Pons (tissue), 1 donor: ENCODE measurements at places on chromosomes 4 and X.

DNA sequence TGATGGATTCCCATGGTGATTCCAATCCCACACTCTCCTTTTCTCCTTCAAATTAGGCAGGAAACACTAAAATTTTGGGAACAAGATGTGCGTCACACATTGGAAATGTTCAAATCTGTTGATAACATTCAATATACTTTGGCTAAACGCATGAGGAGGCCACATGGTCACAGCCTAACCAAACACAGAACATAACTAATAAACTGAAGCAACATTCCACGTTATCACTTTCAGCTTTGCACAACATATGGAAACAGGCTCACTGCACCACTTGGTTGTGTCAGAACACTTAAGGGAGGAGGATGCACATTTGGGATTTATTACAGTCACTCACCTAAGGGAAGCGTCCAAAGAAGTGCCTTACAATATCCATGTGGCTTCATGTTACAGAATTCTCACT lies 4.7 kb downstream of the SH3RF1 start:
- no peak for DNase-seq

DNA sequence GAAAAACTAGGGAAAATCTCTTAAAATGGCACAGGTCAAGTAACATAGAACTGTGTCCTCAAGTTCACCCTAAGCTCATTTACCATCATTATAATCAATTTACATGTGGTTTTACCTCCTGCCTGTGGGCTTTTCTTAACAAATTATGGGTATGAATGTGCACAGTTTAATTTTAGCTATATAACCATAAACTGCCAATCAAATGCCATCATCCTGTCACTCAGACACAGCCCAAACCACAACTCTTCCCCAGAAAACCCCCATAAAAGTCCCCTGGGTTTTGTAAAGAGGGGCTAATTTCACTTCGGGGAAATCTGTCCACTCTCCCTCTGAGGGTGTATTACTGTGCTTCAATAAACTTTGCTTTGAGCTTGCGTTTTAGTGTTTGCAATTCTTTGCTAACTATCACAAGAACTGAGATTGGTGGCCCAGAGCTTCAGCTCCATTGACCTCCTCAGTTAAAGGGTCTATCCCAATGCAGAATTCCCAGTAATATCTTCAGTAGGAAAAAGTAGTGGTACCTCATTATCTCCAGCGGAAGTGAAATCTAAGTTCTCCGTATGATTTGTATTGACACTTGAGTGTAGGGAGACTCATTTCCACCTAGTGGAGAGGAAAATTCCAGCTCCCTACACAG lies 394.6 kb downstream of the SPOCK3 start:
- DNase-seq, result no peak

DNA sequence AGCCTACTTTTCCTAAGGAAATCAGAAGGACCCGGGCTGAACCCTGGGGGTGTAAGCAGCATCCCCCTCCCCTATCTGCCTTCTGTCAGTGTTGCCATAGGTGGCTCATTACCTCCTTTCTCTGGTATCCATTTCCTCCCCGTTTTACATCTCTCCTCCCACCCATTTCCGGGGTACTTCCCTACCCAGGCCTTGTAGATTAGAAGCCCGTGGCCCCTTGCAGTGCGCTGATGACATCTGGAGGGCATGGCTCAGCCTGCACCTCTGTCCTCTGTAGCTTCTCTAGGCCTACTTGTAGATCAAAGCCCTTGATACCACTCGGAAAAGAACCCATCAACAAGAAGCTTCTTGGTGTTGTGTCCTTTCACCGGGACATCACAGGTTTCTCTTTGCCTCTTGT lies 71.8 kb downstream of the NBDY start:
- DNase-seq, result no peak

DNA sequence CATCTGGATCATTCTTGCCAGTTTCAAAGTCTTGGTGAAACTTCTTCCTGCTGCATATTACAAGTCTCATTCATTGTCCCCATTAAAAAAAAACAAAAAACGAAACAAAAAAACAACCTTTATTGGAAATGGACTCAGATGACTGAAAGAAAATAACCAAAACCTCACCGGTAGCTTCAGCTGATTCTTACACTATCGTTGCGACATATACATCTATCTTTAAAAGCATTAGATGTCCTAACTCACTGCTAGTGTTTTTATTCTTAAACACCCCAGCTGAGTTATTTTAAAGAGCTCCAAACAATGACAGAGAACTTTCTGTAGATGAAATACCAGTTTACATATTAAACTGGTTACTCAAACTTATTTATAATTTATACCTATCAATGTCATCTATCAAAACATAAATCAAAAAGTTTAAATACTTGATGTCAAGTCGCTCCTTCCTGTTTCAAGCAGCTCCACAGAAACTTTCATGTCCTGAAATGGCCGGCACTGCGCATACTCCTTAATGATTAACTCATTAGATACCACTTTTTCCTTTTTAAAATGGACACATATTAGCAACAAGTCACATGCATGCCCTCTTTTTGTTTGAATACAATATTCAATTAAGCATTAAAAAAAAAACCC lies 87.2 kb downstream of the HPRT1 start:
- no peak for DNase-seq

DNA sequence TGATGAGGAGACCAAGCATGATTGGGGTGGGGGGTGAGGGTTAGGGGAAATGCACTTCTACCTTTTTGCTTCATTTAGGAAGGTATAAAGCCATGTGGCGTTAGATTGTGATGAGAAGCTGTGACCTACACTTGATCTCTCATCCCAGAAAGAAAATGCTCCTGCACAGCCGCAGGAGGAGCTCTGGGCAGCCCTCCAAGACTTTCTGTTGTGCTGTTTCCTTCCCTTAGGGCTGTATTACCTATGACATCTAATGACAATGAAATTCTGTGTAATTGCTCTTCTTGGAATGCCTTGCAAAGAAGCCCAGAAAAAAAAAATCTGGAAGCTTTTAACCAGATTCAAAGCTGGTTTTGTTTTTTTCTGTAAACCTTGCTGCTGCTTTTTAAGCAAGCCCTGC lies 13.4 kb downstream of the PRPS2 start:
- no peak for DNase-seq

GRCh38 chr4:55069248-55069647 lies 56.1 kb downstream of the KDR start:
- no peak for DNase-seq

- DNase-seq, result no peak
Measured at GRCh38 chrX:123993326-123993725, 31.8 kb downstream of the STAG2 start.

DNA sequence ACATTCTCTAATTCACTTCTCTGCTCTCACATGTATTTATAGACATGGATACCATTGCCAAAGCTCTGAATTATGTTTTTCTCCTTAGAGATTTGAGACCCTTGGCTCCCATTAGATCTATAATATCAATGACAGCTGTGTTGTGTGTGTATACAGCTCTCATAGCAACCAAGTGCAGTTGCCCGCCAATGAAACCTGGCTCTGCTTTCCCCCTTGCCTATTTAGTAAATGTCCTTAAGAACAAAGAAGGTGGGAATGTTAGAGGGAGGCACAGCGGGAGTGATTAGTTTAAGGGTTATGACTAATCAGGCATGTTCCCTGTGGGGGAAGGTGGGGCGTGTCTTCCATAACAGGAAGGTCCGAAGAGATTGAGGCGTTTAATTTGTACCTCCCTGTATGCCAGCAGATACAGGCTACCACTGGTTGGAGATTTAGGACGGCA lies 100.5 kb upstream of the TBC1D9 start:
- no peak for DNase-seq
